ENCODE measurements at places on chromosomes 1 and 21.

DNA sequence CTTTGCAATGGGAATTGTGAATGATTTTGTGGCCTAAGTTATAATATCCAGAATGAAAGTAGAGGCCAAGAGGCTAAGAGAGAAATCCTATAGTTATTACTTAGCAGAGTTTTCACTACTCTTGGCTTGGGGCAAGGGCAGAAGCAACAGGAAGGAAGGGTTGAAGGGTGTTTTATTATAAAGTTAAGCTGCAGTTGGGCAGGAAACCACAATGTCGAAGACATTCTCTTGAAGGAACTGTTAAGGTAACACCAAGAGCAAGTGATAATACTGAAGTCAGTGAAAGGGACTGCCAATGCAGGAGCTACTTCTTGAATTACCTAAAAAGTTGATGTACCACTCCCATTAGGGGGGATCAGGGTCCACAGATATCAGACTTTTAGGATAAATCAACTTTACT, 8.3 kb downstream of the XCL2 start:
- no peak for DNase-seq

- no peak for DNase-seq
Measured at GRCh38 chr1:169112241-169112640, 5.8 kb downstream of the ATP1B1 start.

- DNase-seq: no peak
Measured at GRCh38 chr1:235831148-235831547, 35.6 kb downstream of the LYST start.

GRCh38 chr1:151574575-151575529, 34.7 kb downstream of the TUFT1 start:
- DNase-seq: no peak

GRCh38 chr1:205582046-205582445, 49.8 kb downstream of the ELK4 start:
- no peak for DNase-seq

DNA sequence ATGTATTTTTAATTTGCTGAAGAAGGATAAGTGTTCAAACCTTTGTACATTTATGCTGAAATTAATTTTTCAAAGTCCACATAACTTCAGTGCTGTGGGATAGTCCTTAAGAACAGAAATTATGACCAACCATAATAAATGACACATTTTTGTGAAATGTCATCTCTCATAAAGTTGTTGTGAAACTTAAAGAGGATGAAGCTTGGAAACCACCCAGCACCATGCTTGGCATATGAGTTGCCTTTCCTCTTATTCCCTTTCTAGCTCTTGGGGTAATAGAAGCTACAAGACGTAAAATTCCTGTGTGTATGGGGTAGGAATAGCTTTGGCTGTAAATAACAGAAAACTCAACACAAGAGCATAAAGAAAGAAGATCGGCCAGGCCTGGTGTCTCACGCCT, 18.9 kb upstream of the USP24 start:
- DNase-seq: no peak

GRCh38 chr1:9294405-9294773, 1.7 kb downstream of the SPSB1 start:
- DNase-seq: no peak

- DNase-seq: no peak
Measured at GRCh38 chr1:106564192-106564591, 492.3 kb upstream of the PRMT6 start.

DNA sequence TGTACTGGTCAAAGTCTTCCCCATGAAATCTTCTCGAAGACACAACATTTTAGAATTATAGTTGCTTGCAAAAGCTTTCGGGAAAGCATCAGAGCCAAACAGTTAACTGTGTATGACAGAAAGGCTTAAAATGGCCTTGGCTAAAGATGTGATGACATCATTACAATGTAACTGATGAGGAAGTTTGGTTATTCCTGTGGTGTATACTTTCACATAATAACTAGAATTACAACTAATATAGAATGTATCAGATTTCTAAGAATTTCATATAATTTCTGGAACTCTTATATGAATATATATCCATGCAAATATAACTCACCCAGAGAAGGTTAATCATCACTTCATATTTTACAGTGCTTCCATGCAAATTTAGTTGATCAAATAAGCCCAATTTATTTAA, 8.4 kb downstream of the TP73 start:
- no peak for DNase-seq

DNA sequence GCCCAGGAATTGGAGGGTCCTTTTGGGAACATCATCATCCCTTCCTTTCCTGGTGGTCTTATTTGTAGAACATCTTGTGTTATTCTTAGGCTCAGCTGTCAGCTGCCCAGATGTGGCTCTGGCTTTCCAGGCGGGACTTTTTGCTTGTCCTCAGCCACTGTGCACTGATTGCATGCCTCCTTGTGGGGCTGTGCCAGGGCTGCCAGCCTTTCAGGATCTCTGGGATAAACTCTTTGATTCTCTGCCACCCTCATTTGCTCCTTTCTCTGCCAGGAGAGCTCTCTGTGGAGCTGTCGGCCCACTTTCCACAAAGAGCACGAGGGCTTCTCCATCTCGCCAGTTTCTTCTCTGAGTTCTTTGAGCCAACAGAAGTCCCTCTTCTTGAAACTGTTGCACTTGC, 63.1 kb downstream of the PTPRU start:
- no peak for DNase-seq

DNA sequence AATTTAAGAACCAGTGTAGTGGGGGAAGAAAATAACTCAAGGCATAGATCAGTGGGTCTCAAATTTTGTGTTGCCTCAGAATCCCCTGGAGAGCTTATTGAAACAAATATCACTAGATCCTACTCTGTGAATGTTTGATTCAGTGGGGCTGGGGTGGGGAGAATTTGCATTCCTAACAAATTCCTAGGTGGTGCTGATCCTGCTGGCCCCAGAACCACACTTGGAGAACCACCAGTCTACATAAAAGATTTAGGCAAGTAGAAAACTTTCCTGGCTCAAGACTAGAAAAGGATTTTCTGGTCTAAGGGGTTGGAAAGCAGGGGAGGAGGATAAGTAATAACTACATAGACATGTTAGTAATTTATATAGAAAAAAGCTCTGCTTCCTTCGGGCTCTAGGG, 34.1 kb upstream of the C1orf21 start:
- DNase-seq: no peak

GRCh38 chr1:162500805-162501204, 3.2 kb downstream of the UHMK1 start:
- no peak for DNase-seq

DNA sequence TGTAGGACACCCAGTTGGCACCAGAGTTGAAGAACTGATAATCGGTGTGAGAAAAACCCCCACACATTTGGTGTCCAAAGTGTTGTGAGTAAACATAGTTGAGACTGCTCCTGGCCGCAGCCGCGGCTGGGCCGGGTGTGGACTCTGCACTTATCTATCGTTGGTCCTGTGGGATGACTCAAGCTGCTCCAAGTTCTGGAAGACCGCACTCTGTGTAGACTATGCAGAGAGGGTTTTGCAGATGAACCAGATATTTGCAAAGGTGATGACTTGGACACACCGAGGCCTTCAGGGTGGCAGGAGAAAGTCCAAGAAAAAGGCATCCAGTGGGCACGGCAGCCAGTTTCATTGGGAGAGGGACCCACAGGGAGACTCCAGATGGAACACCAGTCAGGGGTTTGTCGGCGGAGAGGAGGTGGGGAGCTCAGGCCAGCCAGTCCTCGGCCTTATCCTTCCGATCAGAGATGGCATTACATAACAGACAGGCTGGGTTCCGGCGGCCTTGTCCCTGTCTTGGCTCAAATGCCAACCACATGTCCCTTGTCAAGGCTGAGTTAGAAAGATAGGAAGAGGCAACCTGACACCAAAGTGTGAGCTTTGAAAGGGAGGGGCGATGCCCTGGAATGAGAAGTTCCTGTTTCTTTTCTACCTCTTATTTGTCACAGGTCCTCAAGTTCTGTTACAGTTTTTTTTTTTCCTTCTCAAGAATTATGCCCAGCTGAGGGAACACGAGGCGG, 21.1 kb downstream of the C2CD2 start:
- DNase-seq: no peak

DNA sequence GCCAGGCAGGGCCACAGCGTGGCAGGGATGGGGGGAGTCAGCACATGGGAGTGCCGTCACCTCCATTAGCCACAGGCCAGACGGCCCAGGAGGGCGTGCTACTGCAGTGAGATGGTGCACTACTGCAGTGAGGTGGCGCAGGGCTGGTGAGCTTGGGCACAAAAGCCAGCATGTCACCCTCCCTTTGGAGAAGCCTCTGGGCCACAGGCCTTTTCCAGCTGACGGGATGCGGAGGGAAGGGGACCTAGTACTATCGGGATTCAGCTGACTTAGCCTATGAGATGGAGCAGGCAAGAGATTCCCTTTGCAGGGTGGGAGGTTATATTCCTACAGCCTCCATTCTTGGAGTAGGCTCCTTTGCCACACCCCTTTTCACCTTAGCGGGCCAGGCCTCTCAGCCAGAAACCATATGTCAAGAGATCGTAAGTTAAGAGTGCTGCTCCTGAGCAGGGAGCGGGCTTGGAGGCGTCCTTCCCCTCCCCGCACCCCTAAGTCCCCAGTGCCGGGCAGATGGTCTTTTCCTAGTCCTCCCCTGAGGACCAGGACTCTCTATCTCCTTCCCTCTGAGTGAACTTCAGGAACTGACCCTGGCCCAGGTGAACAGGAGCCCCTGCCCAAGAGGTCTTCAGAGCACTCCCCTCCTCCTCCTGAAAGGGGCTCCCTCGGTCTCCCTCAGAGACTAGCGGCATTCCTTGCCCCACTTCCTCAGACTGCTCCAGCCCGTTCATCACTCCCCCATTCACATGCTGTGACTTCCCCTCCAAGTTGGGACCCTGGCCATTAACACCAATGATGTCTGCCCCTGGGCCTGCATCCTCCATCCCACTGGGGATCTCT, 8.2 kb downstream of the NES start:
- no peak for DNase-seq

DNA sequence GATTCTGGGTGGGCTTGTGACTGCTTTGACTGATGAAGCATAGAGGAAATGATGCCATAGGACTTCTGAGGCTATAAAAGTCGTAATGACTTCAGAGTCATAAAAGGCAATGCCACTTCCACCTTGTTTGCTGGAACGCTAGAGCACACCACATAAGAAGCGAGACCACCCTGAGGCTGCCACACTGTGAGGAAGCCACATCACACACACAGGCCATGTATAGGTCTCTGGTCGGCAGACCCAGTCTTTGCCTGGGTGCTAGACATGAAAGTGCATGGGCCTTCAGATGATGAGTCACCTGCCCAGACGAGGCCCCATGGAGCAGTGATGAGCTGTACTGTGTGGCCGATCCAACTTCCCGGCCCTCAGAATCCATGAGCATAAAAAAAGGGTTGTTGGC, 14.2 kb upstream of the KANK4 start:
- no peak for DNase-seq

DNA sequence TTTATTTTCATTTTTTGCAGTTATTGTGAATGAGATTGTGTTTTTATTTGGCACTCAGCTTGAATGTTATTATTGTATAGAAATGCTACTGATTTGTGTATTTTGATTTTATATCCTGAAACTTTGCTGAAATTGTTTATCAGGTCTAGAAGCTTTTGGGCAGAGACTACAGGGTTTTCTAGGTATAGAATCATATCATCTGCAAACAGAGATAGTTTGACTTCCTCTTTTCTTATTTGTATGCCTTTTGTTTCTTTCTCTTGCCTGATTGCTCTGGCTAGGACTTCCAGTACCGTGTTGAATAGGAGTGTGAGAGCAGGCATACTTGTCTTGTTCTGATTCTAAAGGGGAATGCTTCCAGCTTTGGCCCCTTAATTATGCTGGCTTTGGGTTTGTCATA, 27.3 kb downstream of the ZNF691 start:
- no peak for DNase-seq

- DNase-seq: no peak
Measured at GRCh38 chr1:44596511-44596910, 77.8 kb downstream of the TMEM53 start.

DNA sequence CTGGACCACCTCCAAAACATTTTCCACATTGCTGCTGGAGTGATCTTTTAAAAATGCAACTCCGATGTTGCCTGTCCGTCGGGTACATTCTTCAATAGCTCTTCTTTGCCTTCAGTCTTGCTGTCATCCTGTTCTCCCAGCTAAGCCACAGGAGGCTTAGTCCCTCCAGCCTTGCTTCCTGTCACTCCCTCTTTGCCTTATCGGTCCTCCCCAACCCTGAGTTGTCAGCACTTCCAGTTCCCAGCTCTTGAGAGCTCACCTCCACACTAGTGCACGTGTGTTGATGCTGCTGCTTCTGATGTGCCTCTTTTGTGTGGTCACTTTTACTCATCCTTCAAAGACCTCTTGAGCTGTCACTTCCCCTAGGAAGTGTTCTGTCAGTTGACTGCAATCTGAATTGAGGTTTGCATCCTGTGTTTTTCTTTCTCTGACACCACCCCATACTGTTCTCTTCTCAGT, 15.3 kb downstream of the UCK2 start:
- no peak for DNase-seq

- no peak for DNase-seq
Measured at GRCh38 chr21:45295576-45296365, 8.1 kb upstream of the POFUT2 start.

DNA sequence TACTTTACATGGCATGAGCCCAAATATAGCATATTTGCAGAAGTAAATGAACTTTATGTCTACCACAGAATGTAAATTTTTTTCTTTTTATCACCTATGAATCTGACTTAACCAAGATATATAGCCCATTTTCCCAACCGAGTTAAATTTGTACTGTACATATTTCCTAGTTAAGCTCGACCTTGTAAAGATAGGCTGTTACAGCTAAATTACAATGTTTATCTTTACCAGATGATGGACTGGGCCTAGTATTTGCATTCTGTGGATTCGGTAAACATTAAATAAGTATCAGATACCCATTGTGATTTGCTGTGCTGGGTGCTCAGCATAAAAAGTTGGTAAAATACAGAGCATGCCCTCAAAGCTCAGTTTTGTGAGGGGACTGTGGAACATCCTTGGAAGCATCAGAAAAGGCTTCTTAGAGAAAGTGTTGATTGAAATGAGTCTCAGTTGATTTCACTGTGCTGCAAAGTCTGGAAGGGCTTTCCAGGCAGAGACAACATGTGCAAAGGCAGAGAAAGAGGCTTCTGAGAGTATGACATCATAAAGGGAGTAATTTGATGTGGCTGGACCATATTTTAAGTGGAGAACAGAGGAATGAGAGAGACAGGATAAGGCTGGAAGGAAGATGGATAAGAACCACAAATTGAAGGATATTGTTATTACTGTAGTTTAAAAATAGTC, 27.4 kb downstream of the MORC3 start:
- DNase-seq: no peak

GRCh38 chr1:186440584-186440983, 20.3 kb downstream of the PDC start:
- no peak for DNase-seq

- no peak for DNase-seq
Measured at GRCh38 chr1:109060707-109061106, 15.1 kb downstream of the TAF13 start.

DNA sequence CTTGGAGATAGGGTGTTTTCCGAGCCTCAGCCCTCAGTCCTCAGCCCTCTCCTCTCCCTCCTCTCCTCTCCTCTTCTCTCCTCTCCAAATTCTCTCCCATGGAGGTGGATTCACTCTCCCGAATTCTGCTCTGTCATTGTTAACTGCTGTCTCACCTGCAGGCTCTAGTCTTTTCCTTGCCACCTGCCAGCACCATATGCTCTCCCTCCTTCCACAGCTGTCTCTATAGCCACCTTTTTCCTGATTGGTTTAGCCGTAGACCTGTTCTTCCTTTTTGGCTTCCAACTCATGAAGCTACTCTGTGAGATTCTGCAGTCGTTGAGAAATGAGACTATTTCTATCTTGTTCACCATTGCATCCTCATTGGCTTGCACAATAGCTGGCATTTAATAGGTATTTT, 19.7 kb downstream of the COG2 start:
- DNase-seq: no peak

- no peak for DNase-seq
Measured at GRCh38 chr1:7579831-7580804, 191.0 kb upstream of the VAMP3 start.

GRCh38 chr21:16302851-16303282, 573.1 kb downstream of the USP25 start:
- DNase-seq: no peak
